ENCODE measurements at places on chromosomes 16 and 17.

DNA sequence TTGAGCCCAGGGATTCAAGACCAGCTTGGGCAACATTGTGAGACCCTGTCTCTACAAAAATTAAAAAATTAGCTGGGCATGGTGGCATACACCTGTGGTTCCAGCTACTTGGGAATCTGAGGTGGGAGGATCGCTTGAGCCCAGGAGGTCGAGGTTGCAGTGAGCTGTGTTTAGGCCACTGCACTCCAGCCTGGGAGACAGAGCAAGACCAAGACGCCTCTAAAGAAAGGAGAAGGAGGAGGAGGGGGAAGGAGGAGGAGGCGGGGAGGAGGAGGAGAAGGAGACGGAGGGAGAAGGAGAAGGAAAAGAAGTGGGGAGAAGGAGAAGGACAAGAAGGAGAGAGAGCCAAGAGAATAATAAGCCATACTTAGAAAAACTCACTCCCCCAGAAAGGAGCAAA lies 35.9 kb downstream of the STXBP4 start:
- no peak for ATAC-seq

DNA sequence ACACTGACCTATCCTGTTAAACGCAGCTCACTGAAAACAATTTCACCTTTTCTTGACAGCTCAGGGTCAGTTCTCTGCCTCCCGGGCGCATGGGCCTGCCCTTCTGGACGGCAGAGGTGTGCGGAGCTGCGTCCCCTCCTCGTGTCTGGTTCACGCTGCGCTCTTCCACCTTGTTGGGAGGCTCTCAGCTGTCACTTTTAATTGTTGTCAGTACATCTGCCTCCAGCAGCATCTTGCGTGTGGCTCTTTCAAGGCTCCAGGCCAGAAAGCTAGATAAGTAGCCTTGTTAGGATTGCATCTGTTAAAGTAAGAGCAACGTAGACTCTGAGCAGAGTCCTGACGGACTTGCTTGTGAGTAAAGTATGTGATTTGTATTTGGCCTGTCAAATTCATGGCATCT lies 59.4 kb downstream of the MGAT5B start:
- no peak for ATAC-seq

DNA sequence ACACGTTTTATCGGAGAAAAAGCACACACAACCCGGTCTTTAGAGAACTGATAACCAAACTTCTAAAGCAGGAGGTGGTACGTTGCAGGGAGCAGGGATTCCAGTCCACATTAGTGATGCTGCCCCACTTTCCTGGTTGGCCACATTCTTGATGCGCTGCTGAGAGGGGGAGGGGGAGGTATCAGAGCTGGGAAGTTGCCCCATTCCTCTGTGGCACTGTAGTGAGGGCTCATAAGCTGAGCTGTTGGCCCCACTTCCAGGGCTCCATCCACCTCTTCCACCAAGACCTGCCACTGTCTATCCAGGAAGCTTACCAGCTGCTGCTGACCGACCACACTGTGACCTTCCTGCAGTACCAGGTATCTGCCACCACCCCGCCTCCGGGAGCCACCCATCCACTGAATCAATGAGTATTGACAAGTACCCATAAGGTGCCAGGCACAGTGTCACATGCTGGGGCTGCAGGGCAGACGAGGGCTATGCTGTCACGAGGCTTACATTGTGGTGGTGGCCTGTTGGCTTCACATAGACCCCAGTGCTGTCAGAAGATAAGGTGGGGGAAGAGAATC lies 1.1 kb downstream of the TSEN54 start:
- no peak for ATAC-seq

DNA sequence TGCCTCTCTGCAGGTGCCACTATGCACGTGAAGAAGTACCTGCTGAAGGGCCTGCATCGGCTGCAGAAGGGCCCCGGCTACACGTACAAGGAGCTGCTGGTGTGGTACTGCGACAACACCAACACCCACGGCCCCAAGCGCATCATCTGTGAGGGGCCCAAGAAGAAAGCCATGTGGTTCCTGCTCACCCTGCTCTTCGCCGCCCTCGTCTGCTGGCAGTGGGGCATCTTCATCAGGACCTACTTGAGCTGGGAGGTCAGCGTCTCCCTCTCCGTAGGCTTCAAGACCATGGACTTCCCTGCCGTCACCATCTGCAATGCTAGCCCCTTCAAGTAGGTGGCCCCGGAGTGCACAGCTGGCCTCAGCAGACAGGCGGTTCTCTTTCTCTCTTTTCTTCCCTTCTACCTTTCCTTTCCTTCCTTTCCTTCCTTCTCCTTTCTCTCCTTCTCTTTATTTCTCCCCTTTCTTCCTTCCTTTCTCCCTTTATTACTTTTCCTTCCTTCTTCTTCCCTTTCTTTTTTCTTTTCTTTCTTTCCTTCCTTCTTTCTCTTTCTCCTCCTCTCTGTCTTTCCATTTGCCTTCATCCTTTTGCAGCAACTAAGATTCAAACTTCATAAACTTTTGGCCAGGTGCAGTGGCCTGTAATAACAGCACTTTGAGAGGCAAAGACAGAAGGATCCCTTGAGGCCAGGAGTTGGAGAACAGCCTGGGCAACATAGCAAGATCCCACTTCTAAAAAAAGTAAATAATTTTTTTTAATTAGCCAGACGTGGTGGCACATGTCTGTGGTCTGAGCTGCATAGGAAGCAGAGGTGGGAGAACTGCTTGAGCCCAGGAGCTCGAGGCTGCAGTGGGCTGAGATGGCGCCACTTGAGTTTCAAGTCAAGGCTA lies 46.7 kb downstream of the SCNN1B start:
- ATAC-seq = no peak

GRCh38 chr17:61532826-61533225 lies 58.2 kb downstream of the NACA2 start:
- no peak for ATAC-seq

DNA sequence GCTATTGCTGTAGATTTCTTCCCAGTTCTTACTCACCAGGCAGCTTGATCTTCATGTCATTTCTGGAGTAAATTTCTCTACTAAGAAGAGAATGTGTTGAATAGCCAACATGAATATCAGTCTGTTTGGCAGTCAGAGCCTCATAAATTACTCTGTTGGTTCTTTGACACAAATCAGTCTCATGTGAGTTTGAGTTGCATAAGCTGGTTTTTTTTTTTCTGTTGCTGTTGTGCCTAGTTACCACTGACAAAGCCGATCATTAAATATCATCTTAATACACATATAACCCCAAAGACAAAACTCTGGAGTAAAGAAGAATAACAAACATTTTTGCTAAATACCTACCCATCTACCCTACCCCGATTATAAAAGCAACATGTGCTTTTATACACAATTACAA lies 240.5 kb upstream of the KCNJ16 start:
- no peak for ATAC-seq

DNA sequence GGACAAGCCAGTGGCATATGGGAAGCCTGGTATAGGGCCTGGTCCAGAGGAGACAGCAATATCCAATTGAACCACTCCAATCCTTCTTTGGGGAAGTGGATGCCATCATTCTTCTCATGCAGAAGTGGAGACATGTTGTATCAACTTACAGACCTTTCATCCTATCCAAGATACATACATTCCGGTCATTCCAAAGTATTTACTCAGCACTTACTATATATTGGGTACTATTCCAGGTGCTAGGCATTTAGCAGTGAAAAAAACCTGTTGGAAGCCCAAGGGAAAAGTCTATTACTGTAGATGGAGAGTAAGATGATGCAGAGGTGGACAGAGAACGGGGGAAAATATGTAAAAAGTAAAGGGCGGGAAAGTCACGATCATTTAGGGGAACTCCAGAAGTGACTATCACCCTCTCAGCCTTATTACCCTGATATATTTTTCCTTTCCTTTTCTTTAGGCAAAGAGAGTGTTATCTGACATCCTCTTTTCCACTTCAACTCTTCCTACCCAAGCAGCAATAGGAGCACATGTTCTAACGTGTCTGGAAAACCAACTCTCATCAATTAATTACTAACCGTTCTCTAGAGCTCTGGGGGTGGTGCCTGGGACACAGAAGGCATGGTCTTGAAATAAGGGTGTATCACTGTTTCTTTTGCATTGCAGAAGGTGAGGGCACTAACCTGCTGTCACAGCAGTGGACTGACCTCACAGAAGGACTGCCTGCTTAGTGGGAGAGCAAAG lies 210.1 kb upstream of the MAF start:
- ATAC-seq = no peak

- ATAC-seq = no peak
Measured at GRCh38 chr16:77564791-77565390, 130.1 kb upstream of the ADAMTS18 start.

- ATAC-seq = no peak
Measured at GRCh38 chr16:84485255-84486010, 19.0 kb downstream of the MEAK7 start.

- no peak for ATAC-seq
Measured at GRCh38 chr17:73562896-73563295, 81.3 kb downstream of the SDK2 start.

- ATAC-seq = no peak
Measured at GRCh38 chr16:16933861-16934260, 536.9 kb downstream of the XYLT1 start.

- peak; percentile 1 for ATAC-seq
Measured at GRCh38 chr17:21213638-21214014, 335 bp downstream of the TMEM11 start.

DNA sequence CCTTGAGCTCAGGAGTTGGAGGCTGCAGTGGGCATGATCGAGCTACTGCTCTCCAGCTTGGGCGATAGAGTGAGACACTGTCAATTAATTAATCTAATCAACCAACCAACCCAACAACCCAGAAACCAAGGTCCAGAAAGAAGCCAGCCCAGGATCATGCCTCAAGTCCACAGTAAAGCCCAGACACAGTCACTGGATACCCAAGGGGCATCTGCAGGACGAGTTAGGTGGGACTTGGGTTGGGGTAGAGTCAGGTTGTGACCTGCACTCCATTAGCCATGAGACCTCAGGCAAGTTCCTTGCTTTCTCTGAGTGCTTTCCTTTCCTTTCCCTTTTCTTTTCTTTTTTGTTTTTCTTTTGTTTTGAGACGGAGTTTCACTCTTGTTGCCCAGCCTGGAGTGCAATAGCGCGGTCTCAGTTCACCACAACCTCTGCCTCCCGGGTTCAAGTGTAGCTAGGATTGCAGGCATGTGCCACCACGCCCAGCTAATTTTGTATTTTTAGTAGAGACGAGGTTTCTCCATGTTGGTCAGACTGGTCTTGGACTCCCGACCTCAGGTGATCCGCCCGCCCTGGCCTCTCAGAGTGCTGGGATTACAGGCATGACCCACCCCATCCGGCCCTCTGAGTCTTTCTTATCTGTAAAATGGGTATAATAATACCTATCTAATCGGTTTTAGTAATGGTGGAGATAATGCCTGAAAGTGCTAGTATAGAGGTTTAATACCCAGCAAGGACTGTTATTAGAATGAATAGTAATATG lies 3.5 kb upstream of the HSD17B1 start:
- ATAC-seq = no peak

- no peak for ATAC-seq
Measured at GRCh38 chr16:81861503-81861902, 82.4 kb downstream of the PLCG2 start.
